GM03348 (cell line): ENCODE measurements at places on chromosomes 6 and 20.
A peak's percentile ranks its signal among the peaks of the same experiment; 100 is the strongest.

DNA sequence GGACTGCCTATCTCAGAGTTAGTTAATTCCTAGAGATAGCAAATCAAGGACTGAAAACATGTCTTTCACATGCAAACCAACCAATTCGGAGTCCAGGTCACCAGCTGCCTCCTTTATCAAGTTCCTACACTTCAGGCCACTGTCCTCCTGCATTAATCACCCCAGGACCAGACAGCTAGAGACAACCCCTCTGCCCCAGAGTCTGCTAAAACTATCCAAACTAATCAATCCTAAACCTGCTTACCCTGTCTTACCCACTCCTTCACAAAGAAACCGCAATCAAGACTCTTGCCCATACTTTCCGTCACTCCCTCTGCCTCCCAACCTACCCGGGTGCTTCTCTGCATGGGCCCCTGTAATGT lies 207.0 kb downstream of the HIVEP2 start:
- no peak for DNase-seq

DNA sequence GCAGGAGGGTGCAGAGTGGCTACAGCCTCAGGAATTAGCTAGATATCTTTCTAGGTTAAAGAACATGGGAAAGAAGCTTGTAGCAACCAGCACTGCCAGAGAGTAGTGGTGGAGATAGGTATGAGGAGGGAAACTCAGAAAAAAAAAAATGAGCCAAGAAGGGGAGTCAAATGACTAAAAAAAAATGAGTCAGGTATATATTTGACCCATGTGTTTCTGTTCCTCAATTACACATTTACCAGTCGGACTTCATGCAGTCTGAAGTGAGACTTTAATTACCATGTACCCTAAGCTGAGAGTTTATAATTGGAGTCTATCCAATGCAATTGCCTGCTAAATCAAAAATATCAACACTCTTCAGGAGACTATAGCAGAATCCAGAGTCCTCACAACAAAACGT lies 964.6 kb downstream of the HACE1 start:
- no peak for DNase-seq

- DNase-seq: no peak
These were observed 1.7 kb upstream of the SCP2D1 start for GRCh38 chr20:18811904-18812303.

GRCh38 chr20:63183422-63184146 lies 32.3 kb downstream of the YTHDF1 start:
- peak; percentile 77 for DNase-seq

DNA sequence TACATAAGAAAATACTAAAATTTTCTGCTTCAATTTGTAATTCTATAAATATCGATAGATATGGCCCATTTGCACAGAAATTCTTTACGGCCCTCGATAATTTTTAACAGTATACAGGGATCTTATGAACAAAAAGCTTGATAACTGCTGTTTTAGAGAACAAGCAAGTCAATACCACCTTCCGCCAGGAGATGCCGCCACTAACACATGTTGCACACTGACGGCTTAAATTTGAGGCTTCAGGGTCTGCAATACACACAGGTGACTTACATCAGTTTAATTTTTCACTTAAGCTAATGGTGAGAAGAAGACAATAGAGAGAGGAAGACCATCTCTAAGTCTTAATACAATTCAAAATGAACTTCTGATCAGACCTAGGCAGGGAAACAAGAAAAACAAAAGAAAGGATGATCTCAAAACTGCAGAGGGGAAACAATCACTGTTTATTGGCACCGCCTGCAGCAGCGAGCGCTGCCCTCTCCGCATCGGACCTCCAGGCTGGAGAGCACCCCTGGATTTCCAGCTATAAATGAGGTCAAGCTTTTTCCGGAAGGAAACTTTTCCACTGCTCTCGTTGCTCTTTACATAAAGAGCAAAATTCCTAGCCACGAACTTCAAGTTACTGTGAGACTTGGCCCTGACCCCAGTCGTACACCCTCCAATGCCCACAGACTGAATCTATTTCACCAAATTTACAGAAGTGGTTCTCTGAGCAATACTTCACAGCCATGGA lies 53.9 kb downstream of the OTOR start:
- DNase-seq: peak; percentile 57

- DNase-seq: no peak
These were observed 29.0 kb downstream of the MAP3K5 start for GRCh38 chr6:136763255-136763654.
